ENCODE measurements at places on chromosomes 11 and 22.

- no peak for DNase-seq
Observed at GRCh38 chr11:20193307-20193706, 33.0 kb upstream of the DBX1 start.

- peak; percentile 70 for DNase-seq
Observed at GRCh38 chr11:43944761-43945311, 2.4 kb downstream of the C11orf96 start.

DNA sequence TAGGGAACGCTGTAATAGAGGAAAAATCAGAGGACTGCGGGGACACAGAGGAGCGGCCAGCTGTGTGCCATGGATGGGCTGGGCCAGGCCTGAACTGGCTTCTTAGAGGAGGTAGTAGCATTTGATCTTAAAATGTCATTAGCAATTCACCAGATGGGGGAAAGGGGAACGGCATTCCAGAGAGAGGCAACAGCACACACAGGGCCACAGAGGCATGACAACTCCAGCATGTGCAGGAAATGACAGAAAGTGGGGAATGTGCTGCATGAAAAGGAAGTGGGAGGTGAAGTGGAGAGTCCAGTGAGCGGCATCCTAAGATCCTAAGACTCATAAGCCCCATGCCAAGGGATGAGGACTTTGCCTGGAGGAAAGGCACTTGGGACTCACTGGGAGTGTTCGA is 69.0 kb downstream of the UBASH3B start:
- DNase-seq = peak; percentile 30

DNA sequence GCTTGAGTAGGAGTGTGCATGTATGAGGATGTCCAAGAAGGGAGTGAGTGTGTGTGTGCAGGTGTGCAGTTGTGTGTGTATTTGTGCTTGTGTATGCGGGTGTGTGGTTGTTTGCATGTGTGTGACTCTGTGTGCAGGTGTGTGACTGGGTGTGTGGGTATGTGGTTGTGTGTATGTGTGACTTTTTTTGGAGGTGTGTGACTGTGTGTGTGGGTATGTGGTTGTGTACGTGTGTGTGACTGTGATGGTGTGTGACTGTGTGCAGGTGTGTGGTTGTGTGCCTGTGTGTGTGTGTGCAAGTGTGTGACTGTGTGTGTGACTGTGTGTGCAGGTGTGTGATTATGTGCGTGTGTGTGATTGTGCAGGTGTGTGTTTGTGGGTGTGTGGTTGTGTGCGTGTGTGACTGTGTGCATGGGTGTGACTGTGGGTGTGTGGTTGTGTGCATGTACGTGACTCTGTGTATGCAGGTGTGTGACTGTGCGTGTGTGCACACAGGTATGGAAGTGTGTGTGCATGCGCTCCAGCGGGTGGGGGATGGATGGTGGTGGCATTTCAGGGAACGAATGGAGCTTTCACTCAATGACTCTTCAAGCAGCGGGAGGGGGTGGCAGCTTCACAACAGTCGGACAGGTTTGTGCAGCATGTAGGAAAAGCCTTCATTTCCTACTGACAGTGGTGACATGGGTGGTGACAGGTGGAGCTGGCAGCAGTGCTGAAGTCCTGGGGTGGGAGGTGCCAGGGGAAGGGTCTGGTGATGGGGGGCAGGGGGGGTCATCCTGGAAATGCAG is 47.6 kb downstream of the CACNA1I start:
- DNase-seq = no peak

DNA sequence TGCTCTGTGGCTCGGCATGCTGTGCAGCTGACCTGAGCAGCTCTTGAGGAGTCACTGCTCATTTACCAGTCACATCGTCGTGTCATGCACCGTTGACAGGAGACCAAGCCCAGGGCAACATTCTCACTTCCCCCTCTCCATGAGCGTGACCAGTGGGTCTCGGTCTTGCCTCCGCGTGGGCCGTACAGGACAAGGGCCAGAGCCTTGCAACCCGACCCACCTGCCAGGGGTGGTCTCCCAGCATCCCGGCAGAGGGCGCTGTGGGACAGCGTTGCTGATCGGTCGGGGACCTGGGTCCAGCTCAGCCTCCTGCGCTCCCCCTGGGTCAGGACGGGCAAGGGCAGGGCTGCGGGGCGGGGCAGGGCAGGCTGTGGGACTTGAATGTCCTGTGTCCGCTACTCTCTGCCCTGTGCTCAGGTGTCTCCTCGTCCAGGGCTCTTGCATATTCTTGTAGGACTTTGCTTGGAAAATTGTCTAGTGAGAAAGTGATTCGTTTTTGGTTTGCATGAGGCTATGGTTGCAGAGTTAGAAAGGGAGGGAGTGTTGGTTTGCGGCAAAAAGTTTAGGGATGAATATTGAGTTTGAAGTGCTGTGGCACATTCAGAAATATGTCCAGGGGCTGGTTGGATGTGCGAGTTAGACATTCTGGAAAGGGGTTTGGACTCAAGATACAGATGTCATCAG is 16.2 kb downstream of the EIF4G2 start:
- peak; percentile 73 for DNase-seq

GRCh38 chr22:37752189-37753087 is 55.3 kb upstream of the GCAT start:
- DNase-seq = peak; percentile 88

All from choroid plexus epithelial cell (primary cell).